B cell (primary cell): ENCODE measurements at places on chromosomes 7 and 10. TPM values are rescaled to one million over a fixed set of nuclear protein-coding genes. Genes with fewer than 3 reads are reported as not detected.

GRCh38 chr10:132102071-132102716 is 36.4 kb downstream of the JAKMIP3 start:
- no peak for DNase-seq
- H3K4me3 ChIP-seq: no peak overlapping the region
- H3K36me3 ChIP-seq: no peaks in the 10 kb centered on the region
- no peaks in the 10 kb centered on the region for H3K4me1 ChIP-seq
- H3K27ac ChIP-seq: no peak overlapping the region
- no peaks in the 10 kb centered on the region for H3K27me3 ChIP-seq

ABCB8 gene
- 64.7 and 69.7 TPM in 2 replicates for total RNA-seq

DNA sequence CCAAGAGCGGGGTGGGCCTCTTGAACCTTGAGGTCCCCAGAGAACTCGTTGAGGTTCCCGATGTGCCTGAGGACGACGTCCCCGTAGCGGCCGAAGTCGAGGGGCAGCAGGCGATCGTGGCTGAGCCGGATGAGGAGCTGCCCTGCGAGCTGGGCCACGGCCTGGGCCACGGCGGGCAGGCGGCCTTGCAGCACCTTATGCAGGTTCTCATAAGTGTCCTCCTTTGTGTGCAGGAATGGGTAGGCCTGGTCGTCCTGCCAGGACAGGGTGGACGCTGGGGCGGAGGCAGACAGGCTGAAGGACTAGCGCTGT is 14.2 kb downstream of the TFR2 start:
- no peak for DNase-seq
- H3K36me3 ChIP-seq: no peaks in the 10 kb centered on the region
- peaks cover 13% of the 10 kb centered on the region for H3K4me1 ChIP-seq

ANKRD61 gene
- not detected in 2 replicates for total RNA-seq
